Astrocyte of the hippocampus (primary cell): ENCODE measurements at places on chromosomes 1 and 21.

- DNase-seq = no peak
Observed at GRCh38 chr1:234708700-234709395, 98.9 kb upstream of the IRF2BP2 start.

DNA sequence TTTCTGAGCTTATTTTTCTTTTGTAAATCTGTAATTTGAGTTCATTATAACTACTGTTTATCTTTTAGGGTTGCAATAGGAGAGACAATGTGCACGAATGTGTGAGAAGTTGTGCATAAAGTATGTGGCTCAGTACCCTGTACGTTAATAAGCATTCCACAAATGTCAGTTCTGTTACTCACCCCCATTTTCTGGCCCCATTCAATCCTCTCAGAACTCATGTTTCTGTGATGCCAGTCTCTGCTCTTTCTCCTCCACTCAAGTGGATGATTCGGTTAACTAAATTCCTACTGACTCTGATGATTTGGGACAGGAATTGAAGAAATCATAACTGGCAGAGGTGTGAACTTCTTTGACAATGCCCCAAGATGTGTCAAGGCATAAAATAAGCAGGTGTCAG is 10.2 kb upstream of the DMRTB1 start:
- DNase-seq = peak; percentile 92

- peak; percentile 69 for DNase-seq
Observed at GRCh38 chr1:39409055-39409816, 82.2 kb upstream of the BMP8A start.

DNA sequence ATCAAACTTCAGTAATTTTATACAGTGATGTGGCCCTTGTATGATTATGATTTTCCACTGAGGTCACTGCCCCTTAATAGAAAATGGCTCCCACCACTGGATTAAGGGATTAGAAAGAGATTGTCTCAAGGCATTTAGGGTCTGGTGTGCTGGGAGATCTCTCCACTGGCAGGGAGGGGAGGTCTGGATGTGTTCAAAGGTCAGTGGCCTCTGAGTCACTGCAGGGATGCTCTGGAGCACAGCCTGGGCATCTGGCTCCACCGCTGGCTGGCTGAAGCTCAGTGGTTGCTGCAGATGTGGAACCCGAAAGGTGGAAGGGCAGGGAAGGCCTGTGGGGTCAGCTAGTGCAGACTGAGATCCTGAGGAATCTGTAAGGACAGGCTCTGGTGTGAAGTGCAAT is 18.3 kb upstream of the CHI3L1 start:
- no peak for DNase-seq

- DNase-seq = no peak
Observed at GRCh38 chr1:10867914-10868598, 71.6 kb upstream of the CASZ1 start.

DNA sequence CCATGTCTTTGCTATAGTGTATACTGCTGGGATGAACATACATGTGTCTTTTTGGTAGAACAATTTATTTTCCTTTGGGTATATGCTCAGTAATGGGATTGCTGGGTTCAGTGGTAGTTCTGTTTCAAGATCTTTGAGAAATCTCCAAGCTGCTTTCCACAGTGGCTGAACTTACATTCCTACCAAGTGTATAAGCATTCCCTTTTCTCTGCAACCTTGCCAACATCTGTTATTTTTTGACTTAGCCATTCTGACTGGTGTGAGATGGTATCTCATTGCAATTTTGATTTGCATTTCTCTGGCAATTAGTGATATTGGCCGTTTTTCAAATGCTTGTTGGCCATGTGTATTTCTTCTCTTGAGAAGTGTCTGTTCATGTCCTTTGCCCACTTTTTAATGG is 37.5 kb upstream of the ANGPTL1 start:
- DNase-seq = peak; percentile 72

GRCh38 chr1:3899754-3900149 is 320 bp downstream of the C1orf174 start:
- no peak for DNase-seq

DNA sequence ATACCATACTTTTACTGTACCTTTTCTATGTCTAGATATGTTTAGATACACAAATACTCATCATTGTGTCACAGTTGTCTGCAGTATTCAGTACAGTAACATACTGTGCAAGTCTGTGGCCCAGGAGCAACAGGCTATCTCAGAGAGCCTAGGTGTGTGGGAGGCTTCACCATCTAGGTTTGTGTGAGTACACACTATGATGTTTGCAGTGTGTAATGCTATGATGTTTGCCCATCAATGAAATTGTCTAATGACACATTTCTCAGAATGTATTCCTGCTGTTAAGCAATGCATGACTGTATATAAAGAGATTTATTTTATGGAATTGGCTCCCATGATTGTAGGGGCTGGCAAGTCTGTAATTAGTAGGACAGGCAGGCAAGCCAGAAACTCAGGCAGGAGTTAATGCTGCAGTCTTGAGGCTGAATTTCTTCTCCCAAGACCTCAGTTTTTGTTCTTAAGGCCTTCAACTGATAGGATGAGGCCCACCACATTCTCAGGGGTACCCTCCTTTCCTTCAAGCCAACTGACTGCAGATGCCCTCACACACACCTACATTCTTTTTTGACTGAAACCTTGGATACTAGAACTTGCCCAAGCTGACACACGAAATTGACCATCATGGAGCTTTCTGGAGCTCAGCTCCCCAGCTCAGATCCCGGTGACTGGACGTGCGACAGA is 7.7 kb upstream of the AGTRAP start:
- no peak for DNase-seq

DNA sequence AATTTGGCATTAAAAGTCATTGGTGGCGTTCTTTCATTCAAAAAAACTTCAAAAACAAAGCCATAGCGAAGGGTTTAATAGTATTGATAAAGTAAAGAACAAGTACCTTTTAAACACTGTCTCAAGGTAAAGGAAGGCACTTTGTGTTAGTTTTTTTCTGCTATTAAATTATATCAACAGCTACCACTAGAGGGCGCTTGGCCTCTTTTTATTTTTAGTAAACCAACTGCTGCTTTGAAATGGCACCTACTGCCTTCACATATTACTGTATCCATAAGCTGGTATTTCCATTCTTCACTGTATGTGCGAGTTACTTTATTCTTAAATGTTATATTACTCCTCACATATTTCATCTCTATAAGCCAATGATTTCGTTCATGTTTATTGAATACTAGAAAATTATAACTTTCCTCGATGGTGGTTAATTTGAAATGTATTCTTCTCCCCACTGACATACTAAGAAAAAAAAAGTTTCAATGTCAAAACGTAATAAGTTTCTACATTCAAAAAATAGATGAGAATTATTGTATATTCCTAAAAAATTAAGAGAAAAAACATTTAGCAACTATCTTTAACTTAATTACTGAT is 125.7 kb upstream of the CXADR start:
- DNase-seq = peak; percentile 75

DNA sequence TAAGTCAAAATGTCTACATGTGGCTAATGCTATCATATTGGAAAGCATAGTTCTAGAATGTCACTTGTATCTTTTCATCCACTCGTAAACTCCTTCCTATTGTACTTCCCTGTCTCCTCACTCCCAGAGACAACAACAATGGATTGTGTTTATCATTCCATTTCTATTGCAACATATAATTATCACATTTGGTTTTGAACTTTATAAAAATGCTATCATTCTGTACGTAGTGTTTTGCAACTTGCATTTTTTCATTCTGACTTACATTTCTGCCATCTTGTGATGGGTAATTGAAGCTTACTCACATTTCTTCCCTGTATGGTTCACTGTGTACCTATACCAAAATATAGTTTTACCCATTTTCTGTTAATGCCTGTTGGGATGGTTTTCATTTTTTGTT is 14.5 kb upstream of the CSF3R start:
- DNase-seq = no peak

- DNase-seq = no peak
Observed at GRCh38 chr21:38293113-38293512, 36.3 kb downstream of the KCNJ15 start.

DNA sequence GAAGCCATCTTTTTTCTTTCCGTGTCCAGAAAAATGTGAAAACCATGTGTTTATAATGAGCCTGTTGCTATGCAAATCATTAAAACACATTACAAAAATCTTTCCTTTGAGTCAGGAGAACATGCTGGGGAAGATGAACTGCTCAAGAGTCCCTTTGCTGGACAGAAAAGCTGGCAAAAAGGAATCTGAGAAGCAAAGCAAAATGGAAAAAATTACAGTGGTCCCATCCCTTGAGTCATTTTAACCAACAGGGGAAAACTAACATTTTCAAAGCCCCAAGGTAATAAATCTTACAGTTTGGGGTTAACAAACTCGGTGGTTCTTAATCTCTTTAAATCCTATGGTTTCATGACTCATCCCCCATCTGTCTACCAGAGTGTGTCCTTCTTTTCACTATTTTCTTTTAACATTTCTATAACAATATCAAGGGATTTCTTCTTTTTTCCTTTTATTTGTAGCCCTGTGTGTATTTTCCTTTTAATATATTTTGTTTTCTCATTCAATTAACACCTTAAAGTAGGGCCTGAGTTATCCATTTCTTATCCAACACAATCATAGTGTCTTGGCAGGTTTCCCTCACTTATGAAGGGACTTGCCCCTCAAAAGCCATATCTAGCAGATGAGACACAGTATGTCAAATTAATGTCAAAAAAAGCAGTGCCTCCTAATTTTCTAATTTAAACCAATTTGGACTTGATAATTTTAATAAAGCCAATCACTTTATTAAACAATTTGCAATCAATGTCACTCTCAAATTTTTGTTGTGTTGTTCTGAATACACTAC is 105.4 kb downstream of the PTPN14 start:
- DNase-seq = peak; percentile 84

DNA sequence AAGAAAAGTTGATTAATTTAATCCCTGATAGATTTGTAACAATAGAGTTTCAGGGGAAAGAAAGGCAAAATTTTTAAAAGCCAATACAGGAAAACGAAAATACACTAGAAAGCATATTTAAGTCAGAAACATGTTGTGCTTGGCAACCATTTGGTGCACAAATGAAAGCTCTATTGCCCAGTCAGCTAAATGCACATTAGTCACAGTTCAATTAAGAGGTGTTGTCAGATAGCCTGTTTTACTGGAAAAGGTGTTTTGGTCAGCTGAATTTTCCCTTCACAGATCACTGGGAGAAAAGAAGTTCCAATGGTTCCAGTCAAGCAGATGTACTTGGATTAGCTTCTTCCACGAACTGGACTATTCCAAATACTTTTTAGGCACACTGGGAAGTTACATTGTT is 25.4 kb downstream of the RGS4 start:
- DNase-seq = peak; percentile 56

DNA sequence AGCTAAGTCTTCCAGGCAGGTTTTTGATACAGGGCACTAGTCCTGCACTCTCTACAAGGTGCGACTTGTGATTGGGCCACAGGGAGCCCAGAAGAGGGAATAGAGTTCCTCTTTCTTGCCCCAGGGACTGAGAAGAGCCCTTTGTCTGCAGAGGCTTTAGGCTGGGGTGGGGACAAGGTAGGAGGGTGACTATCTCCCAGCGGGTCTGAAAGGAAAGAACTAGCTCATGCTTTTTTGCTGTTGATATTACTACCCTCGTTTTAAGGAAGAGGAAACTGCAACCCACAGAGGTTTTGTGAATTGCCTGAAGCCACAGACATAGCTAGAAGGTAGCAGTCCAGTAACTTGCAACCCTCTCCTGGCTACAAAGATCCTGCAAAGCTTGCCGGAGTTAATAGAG is 615.2 kb downstream of the MATN1 start:
- no peak for DNase-seq

DNA sequence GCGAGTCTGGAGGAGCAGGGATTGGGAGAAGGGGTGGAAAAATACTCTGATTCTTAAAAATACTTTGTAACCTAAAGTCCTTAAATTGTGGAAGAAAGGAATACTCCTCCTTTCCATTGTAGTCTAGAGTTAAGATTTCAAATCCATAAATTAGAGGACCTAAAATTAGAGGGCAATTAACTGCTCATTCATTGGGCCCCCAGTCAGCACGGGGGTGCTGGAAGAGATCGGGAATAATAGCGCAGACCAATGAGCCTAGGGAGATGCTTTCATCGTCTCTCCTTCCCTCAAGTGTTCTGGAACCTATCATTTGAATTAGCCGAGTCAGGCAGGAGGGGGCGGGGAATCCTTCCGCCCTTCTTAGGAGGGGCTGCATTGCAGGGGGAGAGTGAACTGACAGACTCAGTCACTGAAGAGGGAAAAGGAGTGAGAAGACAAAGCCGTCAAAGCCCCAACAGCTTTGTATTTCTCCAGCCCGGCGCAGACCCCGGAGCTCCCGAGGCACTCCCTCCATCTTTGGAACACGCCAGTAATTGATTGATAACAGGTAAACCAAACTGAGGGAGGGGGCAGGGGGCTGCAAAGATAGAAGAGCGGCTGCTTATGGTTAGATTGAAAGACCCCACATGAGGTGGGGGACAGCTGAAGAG is at the start of gene MLLT11:
Gene MLLT11 (plus strand): TSS at position 391 of the 650 bp plus-strand sequence. CDS start 6,828 bp downstream, outside the sequence.
- peak; percentile 81 for DNase-seq

DNA sequence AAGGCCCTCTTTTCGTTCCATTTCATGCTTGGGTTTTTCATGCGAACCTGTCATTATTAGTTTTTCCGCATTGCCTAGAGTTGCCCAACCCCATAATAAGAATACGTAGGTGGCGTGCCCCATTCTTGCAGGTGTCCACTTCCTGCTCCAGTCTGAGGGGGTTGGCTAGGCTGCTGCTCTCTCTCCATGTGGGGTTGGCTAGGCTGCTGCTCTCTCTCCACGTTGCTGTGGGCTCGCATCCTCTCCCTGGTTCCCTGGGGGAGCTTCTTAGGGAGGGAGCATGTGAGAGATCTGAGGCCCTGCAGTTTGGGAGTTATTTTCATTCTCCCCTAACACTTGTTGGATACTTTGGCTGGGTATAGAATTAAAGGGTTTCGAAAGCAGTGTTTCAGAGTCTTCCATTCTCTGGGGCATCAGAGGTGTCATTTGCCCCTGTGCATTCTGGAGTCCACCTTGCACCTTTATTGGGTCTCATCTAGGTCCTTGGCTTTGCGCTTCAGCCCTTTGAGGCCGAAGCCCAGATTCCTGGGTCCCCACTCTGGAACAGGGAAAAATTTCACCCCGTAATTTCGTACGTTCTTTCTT is 8.6 kb downstream of the C1orf35 start:
- DNase-seq = no peak

DNA sequence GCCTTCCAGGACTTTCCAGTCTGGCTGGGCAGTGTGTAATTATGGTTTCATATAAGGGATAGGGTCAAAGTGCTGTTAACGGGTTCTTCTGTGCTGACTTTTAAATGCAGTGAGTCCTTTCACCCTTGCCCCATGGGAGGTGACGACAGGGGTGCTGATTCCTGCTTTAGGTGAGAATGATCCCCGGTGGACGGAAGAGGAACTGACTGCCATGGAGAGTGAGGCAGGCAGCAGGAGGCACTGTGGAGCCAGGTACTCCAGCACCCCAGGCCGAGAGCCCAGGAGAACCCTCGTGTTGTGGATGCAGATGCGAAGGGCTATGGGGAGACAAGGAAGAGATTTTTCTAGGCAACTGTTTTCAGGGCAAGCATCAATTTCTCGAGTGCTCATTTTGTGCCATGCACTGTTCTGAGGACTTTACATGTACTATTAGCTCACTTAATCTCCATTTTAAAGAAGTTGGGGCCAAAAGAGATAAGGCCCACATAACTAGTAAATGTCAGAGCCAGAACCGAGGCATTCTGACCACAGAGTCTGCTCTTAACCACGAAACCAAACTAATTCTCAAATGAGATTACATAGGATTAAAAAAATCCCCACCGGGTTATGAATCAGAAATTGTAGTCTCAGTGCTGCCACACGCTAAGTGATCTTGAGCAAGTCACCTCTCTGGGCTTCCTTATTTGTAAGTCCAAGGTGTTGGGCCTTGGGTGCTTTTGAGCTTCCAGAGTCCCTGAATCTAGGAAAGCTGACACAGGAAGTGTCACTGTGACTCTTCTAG is 28.2 kb downstream of the STPG1 start:
- DNase-seq = peak; percentile 53
